ENCODE measurements at places on chromosomes 6 and 20. TPM values are rescaled to one million over a fixed set of nuclear protein-coding genes. Genes with fewer than 3 reads are reported as not detected.

Gene IER3
- 354 TPM for total RNA-seq

Gene LST1
- not detected for total RNA-seq

- DNase-seq = no peak
Measured at GRCh38 chr6:156995502-156995901, 218.3 kb downstream of the ARID1B start.

DNA sequence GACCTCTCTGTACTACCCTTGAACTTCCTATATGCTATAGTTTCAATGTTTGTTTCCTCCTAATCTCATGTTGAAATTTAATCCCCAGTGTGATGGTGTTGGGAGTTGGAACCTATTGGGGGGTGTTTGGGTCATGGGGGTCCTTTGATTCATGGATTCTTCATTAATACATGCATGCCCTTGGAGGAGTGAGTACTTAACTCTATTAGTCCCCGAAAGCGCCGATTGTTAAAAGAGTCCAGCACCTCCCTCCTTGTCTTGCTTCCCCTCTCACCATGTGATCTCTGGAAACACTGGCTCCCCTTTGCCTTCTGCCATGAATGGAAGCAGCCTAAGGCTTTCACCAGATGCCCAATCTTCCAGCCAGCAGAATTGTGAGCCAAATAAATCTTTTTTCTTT is 31.7 kb downstream of the NCR2 start:
- no peak for DNase-seq

DNA sequence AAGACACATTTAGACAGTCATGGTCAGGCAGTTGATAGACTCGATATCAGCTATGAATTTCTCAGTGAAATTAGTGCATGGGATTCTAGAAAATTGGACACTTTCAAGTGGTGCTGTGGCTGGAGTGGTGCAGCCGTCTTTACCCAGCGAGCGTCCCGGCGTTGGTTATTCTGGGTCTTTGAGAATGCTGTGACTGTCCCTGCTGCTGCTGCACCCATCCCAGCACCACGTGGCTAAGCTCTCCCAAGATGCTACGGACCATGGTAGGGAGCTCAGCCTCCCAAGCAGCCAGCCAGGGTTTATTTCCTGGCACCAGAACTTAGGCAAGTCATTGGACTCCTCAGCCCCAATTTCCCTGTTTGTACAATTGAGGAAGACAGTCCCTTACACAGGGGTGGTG is 147.2 kb upstream of the RPS6KA2 start:
- no peak for DNase-seq

DNA sequence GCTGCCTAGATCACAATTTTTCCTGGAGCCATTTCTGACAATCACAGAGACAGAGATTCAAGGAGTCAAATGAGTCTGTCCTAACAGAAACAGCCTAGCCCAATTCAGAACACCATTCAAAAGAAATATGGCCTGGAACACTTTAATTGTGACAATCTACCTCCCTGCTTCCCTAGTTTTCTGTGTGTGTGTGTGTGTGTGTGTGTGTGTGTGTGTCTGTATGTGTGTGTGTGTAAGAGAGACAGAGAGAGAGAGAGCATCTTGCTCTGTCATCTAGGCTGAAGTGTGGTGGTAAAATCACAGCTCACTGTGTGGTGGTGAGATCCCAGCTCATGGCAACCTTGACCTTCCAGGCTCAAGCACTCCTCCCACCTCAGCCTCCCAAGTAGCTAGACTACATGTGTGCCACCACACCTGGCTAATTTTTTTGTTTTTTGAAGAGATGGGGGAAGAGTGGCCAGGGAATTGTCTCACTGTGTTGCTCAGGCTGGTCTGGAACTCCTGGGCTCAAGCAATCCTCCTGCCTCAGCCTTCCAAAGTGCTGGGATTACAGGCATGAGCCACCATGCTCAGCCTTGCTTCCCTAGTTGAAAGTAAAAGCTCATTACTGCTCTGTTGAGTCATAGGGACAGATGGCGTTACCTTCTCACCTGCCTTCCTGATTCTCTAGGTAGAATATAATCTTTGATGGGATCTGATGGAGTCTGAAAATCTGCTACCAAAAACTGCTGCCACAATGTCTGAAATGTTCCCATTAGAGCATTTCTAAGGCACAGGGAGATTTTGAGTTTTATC is 89.6 kb upstream of the BEND6 start:
- no peak for DNase-seq

GRCh38 chr6:83729871-83730270 is 21.0 kb upstream of the SNAP91 start:
- no peak for DNase-seq

GRCh38 chr6:168258795-168259194 is 60.8 kb downstream of the DACT2 start:
- no peak for DNase-seq

Data from epithelial cell of proximal tubule (primary cell).